ENCODE measurements at places on chromosomes 3 and 15.

- DNase-seq, result no peak
Observed at GRCh38 chr3:43468133-43468532, 153.7 kb downstream of the ANO10 start.

- no peak for DNase-seq
Observed at GRCh38 chr3:150613709-150614480, 10.8 kb downstream of the SELENOT start.

DNA sequence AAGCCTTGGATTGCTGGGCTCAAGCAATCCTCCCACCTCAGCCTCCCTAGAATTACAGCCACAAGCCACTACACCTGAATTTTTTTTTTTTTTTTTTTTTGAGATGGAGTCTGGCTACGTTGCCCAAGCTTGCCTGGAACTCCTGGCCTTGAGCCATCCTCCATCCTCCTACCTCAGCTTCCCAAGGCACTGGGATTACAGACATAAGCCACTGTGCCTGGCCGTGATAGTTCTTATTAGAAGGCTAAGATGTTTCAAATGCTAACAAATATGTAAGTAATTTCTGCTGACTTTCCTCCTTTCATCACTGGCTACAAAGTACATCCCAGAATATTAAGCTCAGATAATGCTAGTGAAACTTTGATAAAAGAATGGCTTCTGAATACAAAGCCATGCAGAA, 5.7 kb upstream of the SETMAR start:
- no peak for DNase-seq

DNA sequence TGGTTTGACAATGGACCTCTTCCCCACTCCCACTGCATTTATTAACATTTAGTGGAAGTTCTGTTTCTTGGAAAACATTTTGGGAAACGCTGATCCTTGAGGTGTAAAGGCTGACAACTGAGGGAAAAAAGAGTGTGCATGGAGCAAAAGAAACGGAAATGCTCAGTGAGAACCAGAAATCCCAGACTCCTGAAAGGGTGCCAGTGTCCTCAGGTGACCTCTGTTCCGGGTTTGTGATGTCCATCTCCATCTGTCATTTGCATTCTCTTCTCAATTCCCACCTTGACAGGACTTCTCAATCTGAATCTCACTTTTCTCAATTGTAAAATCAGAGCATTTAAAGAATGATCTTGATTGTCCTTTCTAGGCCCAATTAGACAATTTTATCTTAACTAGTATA, 71.1 kb upstream of the FAM3D start:
- no peak for DNase-seq

GRCh38 chr3:4829031-4829394, 150.2 kb upstream of the BHLHE40 start:
- no peak for DNase-seq

DNA sequence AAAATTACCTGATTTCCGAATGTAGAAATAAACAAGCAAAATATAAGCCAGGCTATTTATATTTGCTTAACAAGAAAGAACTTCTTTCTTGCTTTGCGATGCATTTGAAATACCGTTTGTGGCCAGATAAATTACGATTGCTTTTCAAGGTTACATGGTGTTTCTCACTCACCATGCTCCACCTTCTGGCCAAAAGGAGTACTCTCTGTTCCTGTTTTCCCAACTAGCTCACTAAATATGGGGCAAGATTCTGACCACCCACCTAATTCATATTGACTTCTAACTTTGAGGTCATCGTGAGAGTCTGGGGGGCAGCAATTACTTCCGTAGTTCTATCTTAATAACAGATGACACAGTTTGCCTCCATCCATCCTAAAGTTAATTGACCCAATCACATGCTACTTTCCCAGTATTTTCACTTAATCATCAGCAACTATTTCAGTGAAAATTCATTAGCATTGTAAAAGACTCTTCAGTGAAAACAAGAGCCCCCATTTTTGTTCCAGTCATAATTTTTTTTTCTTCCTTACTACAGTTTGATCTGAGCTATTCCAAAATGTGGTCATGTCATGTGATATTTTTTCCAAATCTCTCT, 25.9 kb downstream of the ACP3 start:
- no peak for DNase-seq

DNA sequence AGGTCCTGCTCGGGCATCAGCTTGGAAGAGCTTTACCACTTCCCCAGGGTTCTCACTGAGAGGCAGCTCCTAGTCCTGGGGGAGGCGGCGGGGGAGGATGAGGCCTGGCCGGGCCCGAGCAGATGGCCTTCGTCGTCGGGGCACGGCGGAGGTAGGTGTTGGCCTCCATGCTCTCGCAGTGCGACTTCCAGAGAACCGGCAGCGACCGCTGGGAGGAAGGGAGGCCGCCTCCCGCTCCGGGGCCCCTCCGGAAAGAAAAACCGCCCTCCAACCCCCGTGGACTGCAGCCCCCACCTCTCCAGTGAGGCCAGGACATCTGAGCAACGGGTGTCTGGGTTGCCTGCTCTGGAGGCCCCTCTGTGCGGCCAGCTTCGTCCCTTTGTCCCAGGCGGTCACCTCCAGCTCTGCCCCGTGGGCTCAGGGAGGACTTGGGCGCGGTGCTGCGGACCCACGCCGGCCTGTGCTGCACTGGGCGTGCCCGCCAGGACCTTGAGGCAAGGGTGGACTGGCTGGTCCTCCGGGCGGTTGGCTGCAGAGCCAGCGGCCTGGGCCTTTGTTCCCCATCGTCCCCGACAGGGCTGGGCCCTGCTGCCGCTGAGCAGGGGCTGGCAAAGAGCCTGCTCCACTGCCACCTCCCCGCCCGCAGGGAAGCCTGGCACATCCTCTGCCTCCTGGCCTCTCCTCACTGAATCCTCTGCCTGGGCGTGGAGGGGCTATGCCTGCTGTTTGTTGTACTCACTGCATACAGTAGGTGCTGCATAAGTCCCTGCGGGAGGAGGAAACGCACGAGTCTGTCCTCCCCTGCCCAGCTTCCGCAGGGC, 13.6 kb upstream of the GP9 start:
- no peak for DNase-seq

DNA sequence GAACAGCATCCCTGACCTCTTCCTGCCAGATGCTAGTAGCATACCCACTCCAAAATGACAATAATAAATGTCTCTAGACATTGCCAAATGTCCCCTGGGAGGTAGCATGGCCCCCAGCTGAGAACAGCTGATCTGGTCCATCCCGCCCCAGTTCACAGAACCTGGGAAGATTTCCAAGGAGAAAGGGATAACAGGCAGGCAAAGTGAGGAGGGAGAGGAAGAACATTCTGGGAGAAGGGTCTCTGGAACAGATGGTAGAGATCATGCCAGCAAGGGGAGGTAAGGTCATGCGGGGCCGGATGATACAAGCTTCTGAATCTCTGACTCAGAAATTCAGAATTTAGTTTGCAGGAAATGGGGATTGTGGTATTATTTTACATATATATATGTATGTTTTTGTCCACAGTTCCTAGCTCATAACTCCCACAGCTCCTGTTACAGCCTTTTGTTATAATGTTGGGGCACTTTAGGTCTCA, 192.7 kb downstream of the SUCLG2 start:
- DNase-seq, result no peak

- peak; percentile 5 for DNase-seq
Observed at GRCh38 chr15:38354315-38354929, 99.5 kb upstream of the FAM98B start.

DNA sequence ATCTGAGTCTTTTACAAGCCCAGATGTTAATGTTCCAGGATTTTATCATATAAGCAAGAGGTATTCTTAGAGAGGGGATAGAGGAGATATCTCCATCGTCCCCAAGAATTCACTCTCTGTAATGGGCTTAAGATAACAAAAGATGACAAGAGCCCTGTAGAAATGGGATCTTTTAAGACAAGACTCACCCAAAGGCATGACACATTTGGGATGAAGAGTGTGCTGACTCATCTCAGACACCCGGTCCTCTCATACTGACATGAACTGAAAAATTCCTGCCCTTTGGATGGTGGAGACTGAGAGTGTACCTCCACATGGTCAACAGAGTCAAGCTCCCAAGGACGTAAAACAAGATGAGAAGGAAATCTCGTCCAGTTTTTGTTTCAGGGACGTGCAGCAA, 11.0 kb downstream of the LEKR1 start:
- DNase-seq, result no peak

DNA sequence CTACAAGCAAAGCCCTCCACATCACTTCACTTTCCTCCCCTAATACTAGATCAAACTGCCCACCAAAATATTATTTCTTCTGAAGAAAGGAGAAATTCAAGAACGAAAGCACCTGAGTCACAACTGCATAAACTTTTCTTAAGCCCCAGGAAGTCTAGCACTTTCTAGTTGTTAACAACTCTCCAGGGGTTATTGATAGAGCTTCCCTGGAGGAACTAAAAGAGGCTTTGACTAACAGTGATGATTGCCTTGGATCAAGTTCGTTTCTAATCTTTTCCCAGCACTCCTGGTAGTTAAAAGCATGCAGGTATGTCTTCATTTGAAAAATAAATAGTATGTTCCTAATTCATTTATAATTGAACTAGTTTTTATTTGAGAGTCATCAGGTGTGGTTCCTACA, 917.0 kb downstream of the TUSC7 start:
- DNase-seq, result no peak

- DNase-seq, result no peak
Observed at GRCh38 chr3:35523838-35524237, 115.5 kb upstream of the ARPP21 start.

DNA sequence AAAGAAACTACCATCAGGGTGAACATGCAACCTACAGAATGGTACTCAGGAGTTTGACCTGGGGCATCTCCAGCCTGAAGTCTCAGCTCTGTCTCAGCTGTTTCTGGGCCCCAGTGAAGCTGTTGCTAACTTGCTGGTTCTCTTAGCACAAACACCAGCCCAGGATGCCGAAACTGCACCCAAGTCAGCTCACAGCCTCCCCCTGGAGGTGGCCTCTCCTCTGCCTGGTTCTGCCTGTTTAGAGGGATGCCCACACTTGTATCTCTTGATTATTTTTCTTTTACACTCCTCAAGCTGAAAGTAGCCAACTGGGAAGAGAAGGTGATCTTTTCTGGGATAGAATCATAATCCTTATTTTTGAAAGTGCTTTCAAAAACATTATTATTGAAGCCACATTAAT, 289.0 kb upstream of the RASGRP1 start:
- DNase-seq, result no peak

DNA sequence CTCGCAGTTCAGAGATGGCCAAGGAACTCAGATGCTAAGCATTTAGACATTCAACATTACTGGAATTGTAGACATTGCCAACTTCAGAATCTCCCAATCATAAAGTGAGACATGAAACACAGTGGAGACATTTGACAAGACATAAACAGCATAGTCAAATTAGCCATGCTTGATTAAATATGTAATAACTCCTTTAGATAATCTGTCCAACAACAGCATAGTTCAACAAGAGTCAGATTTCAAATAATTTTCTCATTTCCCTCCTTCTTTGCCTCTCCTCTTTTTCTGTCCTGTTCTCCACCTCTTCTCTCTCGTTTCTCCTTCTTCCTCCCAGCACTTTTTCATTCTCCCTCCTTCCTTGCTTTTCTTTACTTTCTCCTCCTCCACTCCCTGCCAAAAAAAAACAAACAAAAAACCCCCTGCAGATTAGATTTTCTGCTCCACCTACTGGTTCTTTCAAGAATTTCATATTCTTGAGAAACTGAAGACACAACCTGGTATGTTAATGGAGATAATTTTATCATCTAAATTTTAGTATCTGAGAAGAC, 20.2 kb downstream of the CPOX start:
- no peak for DNase-seq

- DNase-seq, result no peak
Observed at GRCh38 chr3:134092208-134092701, 62.5 kb upstream of the SLCO2A1 start.

DNA sequence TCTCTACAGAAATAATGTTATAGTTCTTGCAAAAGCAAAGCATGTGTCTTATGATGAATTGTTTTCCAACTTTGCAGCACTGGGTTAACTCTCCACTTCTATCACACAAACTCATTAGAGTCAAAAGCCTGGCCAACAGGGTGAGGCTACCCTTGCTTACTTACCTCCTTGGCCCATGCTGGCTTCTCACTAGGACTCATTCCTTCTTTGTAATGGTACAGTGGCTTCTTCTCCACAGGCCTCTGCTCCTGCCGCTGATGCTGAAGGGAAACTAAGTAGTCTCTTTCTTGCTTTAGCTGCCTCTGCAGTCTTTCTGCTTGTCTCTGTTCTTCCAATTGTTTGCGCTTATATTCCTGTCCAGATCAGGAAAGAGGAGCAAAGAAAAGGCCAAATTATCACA, 111.5 kb upstream of the SLC2A2 start:
- DNase-seq, result no peak

GRCh38 chr3:136068708-136069107, 103.2 kb downstream of the PPP2R3A start:
- no peak for DNase-seq
